ENCODE measurements at places on chromosomes 3 and 15.

GRCh38 chr3:183489455-183490210, 61.2 kb upstream of the MCF2L2 start:
- no peak for DNase-seq

- DNase-seq, result peak; percentile 29
These were observed 113.9 kb downstream of the POLQ start for GRCh38 chr3:121431726-121432517.

DNA sequence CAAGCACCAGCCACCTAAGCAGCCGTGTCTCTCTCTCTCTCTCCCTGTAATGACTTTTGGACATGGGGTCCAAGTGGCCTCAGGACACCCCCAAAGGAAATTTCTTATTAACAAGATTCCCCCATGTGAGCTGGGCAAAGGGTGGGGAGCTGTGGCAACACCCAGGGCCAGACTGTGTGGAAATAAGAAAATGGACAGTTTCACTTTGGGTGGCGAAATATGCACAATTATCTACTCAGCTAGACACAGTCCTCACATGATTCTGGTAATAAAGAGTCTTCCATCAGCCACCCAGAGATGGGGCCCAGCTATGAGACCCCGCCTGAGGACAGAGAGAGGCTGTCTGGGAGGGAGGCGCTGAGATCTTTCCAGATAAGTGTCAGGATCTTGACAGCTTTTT, 96.8 kb upstream of the TPM1 start:
- no peak for DNase-seq

DNA sequence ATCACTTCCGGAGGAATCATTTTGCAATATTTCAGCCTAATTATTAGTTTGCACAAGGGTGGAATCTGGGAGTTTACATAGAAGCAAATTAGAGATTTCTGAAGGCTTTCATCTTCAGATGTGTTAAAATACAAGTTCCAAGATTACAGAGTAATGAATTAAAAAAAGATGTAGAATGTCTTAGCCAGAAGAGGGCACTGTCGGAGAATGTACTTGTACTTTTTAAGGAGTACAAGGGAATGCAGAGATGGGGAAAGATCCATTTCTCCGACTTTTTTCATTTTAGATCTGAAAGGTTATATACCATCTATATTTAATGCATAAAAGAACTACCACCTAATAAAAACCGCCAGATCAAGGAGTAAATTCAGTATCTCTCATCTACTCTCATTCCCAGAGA, 43.1 kb upstream of the WDR5B start:
- DNase-seq, result no peak

DNA sequence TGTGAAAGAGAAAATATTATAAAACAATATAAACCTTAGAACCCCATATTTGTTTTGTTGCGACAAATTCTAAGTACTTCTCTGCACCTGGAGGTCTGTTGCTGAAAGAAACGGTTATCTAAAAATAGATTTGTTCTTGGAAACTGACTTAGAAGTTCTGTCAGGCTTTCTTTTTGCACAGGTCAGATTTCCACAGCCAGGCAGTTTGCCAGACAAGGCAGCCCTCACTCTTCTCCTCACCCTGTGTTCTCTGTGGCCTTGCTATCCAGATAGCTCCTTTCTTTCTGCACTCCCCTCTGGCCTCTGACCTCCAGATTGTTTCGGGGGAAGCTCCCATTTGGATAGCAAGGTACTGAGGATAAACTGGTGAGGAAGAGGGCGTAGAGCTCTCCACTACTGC, 413.3 kb upstream of the ONECUT1 start:
- no peak for DNase-seq

DNA sequence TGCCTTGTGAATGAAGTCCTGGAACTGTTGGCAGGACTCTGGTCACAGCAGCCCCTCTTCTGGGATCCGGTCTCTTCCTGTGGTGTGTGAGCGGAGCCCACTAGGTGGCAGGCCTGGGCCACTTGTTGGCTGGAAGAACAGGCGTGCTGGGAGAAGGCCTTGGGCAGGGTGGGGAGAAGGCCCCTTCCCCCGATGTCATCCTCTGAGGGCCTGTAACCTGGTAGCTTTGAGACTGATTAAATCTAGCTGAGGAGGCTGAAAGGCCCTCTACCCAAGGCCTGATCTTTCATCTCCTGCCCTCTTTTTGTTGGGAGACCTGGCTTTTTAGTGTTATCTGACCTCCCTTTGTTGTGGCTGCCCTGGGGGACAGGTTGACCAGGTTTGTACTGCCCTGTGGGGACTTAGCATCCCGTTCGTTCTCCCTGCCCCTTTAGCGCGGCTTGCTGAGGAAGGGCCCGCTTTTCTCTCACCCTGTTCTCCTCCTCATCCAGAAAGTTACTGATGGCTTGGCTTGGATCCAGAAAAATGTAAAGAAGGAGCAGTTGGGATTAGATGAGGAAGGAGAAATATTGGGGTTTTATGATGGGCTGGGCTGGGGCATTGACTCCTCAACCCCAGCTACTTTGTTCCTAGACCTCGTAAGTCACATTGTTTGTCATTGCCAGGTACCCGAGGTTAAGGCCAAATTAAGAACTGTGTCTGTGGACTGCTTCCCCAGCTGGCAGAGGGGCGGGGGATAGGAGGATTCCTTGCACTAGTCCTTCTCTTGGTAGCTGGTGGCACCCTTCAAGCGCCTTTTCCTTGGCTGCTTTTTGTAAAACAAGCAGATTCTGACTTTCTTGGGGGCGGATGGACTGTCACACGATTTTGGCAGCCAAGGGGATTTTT, 48.5 kb downstream of the CHCHD6 start:
- DNase-seq, result peak; percentile 8

GRCh38 chr3:134251731-134252391, 1.2 kb upstream of the RYK start:
- no peak for DNase-seq

DNA sequence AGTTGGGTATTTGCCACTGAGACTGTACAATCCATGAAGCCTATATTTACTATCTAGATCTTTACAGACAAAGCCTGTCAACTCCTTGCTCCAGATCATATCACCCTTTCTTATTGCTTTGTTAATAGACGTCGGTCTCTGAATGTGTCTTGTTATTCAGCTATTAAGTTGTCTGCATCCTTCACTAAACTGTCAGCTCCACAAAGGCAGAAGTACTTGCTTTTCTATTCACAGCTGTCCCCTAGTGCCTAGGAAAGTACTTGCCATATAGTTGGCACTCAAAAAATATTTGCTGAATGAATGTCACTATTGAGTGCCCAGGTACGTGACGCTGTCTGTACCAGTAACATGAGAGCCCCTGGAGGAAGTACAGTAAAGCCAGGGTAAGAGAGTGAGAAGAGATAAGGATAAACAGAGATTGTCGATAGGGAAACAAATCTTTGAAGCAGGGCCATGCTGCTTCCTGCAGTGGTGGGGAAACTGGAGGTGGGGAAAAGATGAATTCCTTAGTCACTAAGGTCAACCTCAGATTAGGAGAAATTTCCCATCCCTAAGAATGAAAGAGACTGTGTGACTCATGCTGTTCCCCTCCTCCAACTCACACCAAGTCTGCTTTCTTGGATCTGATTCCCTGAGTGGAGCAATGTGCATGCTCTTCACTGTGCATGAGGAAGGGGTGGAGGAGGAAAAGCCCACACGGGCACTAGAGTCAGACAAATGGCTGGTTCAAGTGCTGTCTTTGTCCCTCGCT, 36.3 kb downstream of the PRICKLE2 start:
- DNase-seq, result no peak

GRCh38 chr15:95709959-95710695, 620.4 kb upstream of the NR2F2 start:
- DNase-seq, result no peak

DNA sequence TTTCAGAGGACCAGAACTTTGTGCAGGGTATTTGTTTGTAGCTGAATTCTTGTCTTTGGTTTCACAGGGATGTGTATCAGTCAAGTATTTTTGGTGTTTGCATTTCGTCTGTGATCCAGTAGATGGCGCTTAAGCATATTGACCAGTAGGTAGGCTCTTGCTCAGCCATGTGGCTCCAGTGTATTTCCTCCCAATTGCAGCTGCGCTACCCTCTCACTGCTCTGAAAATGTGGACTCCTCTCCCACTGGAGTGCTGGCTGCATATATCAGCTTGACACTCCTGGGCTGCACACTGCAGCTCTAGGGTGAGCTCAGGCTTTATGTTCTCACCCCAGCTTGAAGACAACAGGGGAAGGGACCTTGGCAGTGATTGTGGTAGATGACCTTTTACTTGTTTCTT, 1264.3 kb upstream of the ALCAM start:
- no peak for DNase-seq

DNA sequence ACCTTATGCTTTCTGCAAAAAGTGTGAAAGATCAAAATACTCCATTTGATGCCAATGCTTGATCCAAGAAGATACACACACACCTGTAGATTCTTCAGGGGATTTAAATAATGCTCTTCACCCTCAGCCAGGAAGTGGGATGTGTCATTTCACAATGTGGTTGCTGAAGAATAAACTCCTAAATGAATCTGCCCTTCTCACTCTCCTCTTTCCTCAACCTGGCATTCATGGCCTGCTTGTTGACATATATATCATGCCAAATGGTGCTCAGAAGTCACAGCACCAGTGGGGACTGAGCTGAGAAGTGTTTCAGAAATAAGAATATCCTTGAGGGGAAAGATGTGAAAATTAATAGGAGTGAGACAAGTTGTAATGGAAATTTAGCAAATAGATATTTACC, 146.6 kb upstream of the ARHGEF26 start:
- no peak for DNase-seq

GRCh38 chr3:195847055-195847950, 35.6 kb upstream of the MUC4 start:
- DNase-seq, result no peak
